AML-193 (cell line): ENCODE measurements at places on chromosomes 7 and 10.

- DNase-seq, result no peak
These were observed 192.3 kb downstream of the DNAJC1 start for GRCh38 chr10:21811245-21811585.

GRCh38 chr7:66237906-66238772 is 33.0 kb downstream of the TPST1 start:
- no peak for DNase-seq

DNA sequence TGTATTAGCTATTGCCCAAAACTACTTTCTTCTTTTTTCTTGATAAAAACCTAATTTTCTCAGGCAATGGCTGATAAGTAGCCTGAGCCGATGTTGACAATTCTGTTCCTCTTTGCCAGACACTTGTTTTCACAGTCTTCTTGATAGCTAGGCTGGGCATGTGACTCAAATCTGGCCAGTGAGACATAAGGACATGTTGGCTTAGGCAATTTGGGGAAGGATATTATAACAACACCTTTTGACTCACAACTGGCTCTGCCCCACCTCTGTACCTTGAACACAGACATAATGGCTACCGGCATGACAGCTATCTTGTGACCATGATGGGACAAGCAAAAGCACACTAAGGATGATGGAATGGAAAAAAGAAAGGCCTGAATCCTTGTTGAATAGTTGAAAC is 72.9 kb upstream of the GPR22 start:
- DNase-seq, result no peak

GRCh38 chr10:31623466-31623865 is 304.4 kb downstream of the ZEB1 start:
- DNase-seq, result no peak

- DNase-seq, result no peak
These were observed 79.5 kb downstream of the ITIH5 start for GRCh38 chr10:7587168-7587864.

DNA sequence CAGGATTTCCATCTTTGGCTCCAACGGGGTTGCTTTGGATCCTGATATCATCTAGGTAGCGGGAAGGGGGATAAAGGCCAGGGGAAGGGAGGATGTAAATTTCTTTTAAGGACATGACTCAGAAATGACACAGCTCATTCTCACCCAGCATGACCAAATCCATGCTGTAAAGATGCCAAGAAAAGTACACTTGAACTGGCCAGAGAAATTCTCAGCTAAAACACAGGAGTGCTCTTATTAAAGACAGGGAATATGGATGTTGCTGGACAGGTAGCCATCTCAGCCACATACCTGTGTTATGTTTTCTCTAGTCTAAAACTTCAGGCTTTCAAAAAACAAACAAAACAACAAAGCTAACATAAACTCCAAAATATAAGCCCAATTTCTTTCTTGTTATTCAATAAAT is 68.3 kb downstream of the NAMPT start:
- no peak for DNase-seq

- no peak for DNase-seq
These were observed 281.5 kb upstream of the PHYHIPL start for GRCh38 chr10:58894929-58895328.

GRCh38 chr7:42002654-42003053 is 234.4 kb downstream of the GLI3 start:
- no peak for DNase-seq

DNA sequence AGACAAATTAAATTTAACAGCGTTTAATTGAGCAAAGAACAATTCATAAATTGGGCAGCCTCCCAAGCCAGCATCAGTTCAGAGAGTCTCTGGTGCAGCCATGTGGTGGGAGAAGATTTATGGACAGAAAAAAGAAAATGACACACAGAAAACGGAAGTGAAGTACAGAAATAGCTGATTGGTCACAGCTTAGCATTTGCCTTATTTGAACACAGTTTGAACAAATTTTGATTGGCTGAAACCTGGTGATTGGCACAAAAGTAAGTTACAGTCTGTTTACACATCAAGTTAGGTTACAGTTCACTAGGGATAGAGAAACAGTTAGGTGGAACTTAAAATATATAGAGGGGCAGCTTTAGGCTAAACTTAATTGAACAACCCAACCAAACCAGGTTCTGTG is 720.1 kb downstream of the TYW1 start:
- no peak for DNase-seq

DNA sequence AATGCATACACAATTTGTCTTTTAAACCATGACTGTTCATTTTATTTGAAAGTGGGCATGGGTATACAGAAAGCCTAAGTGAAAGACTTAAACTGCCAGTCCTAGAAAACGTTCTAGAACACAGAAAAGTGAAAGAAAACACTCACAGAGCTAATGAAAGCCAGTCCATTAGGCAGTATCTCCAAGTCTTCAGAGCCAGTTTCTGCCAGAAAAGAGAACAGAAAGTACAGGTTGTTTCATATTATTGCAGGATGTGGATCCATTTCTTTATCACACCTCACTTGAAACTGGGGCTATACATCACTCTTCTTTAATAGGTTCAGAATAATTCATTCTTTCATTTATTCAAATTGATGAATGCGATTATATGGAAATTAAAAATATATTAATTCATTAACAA is 7.7 kb downstream of the PON1 start:
- no peak for DNase-seq

- DNase-seq, result no peak
These were observed 206.1 kb upstream of the CELF2 start for GRCh38 chr10:10811562-10811961.

- DNase-seq, result no peak
These were observed 36.1 kb downstream of the ADGRA1 start for GRCh38 chr10:133123746-133124356.

DNA sequence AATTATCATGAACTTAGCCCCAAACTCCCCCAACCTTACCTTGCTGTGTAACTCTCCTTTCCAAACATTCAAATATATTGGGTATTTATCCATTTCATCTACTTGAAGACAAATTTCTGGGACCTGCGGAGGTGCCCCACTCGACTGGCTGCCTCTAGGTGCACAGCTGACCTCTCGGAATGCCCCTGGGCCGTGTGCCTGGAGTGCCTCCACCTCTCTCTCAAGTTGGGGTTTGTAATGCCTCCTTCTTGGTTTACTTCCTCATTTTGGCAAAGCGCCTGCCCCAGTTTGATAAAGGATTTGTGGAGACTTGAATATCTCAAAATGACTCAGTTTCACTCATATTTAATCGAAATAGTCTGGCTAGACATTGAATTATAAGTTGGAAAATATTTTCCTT is 16.6 kb downstream of the ZNF777 start:
- DNase-seq, result no peak

GRCh38 chr10:15863733-15864132 is 3.4 kb upstream of the MINDY3 start:
- DNase-seq, result no peak

- DNase-seq, result no peak
These were observed 392.7 kb downstream of the CALN1 start for GRCh38 chr7:72019436-72019835.

GRCh38 chr7:142714375-142714774 is 34.9 kb upstream of the PRSS1 start:
- DNase-seq, result peak; percentile 81

GRCh38 chr7:119720541-119720940 is 552.4 kb upstream of the KCND2 start:
- no peak for DNase-seq

DNA sequence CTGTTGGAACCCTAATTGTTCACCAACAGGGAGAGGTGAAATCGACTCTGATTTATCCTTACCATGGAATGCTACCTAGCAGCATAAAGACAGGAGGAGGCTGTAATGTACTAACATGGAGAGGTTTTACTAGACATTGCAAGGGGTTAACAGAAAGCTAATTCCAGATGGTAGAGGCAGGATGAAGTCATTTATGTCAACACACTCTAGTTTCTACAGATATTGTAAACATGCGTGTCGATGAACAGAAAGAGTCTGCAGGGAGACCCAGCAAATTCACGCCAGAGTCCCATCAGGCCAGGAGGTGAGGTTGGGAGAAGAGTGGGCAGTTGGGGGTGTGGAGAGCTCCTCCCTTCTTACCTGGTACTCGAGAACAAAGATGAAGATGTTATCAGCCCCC is 7.0 kb downstream of the NPC1L1 start:
- DNase-seq, result no peak

- DNase-seq, result no peak
These were observed 58.5 kb downstream of the ELMO1 start for GRCh38 chr7:37390114-37390513.

GRCh38 chr10:116324227-116324950 is at the start of gene CCDC172:
Gene CCDC172, plus strand, starts transcription at chr10:116324448. Its CDS starts 564 bp downstream, at chr10:116325012.
- DNase-seq, result no peak

DNA sequence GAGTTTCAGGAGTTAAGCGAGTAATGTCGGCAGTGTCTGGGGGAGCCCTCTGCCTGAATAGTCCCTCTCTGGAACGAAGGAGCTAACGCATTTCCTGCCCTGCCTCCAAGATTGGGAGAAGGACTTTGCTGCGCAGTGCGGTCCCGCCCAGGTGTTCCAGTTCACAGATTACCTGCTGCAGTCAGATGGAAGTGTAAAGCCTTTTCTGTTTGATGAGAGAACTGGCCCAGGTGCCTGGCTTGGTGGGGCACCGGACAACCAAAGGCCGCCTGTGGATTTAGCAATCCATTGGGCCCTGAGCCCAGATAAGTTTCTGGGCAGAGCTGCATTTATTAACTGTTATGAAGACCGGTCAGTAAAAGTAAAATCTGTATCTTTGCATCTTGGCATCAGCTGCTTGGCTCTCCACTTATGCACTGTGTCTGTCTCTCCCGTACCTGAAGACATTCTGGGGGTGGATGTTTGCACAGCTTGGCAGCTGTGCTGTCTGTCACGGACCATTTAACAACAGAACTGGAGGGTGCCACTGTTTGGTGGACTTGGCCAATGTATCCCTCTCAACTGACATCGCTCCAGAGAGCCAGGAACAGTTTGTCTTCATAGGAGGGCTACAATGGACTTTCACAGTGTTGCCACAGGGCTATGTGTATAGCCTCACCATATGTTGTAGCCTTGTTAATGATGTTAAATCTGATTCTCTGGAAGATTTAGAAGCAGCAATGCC is 654.7 kb upstream of the ZWINT start:
- DNase-seq, result no peak

DNA sequence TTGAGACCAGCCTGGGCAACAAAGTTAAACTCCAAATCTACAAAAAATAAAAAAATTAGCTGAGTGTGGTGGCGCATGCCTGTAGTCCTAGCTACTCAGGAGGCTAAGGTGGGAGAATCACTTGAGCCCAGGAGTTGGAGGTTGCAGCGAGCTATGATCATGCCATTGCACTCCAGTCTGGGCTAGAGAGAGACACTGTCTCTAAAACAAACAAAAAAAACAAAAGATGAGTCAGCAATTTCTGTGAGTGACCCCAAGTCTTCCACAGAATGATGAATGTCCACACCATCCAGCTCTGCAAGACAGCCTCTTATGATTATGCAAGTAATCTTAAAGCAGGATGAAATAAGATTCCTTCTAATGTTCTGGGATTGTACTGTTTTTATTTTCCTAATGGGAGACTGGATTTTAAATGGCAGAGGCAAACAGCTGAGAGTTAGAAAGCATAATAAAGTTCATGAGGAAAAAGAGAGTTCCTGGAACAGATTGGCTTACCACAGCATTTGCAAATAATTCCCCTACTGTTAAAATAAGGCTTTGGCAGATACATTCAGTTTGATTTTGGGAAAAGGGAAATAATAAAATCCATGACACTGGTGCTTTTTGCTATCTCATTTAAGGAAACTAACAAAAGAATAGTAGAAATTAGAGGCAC is 18.9 kb upstream of the PRKAR2B start:
- peak; percentile 24 for DNase-seq

GRCh38 chr7:107100824-107101223 is 56.3 kb downstream of the PRKAR2B start:
- DNase-seq, result no peak

- no peak for DNase-seq
These were observed 13.9 kb downstream of the HECTD2 start for GRCh38 chr10:91424016-91424415.

DNA sequence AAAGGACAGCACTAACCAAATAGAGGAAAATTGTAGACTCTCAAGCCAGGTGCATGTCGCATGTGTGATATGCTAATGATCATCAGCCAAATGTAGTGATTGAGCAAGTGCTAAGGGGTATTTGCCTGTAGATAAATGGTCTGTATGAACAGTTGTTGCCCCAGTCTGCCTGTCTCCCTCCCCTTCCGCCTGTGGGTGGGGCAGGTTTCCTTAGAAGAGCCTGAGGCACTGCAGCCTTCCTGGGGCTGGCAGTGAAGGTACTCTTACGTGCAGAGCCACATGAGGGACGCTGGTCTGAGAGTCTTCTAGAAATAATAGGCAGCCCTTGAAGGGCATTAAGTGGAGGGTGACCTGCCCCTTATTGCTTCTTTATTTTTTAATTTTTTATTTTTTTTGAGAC is 152.1 kb downstream of the SNX10 start:
- no peak for DNase-seq

DNA sequence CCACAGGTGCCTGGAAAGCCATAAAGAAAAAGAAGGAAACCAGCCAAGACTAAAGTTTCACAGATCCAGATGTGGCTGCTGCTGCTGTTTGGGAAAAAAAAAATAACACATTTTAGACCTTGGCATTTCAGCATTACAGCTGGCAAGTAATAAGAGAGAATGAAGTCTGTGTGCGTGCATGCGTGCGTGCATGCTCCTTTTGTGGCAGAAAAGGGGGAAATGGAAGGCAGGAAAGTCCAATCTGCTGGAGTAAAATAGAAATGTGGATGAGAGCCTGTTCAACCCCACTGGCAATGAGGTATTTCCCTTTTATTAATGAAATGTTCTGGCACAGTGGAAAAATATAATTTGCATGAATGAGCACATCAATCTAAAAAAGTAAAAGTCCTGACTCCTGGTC is 137.0 kb upstream of the SEMA3A start:
- no peak for DNase-seq

- no peak for DNase-seq
These were observed 17.9 kb upstream of the MPP7 start for GRCh38 chr10:28320799-28321198.

GRCh38 chr10:128254476-128254875 is 128.3 kb upstream of the MKI67 start:
- no peak for DNase-seq

- no peak for DNase-seq
These were observed 143.1 kb downstream of the BMPER start for GRCh38 chr7:34048445-34048844.

GRCh38 chr10:117350909-117351308 is 24.3 kb downstream of the PDZD8 start:
- DNase-seq, result no peak

- DNase-seq, result no peak
These were observed 125.2 kb downstream of the CCDC3 start for GRCh38 chr10:12876266-12876665.

- DNase-seq, result no peak
These were observed 46.6 kb upstream of the A1CF start for GRCh38 chr10:50931948-50932431.

- DNase-seq, result peak; percentile 41
These were observed 19.1 kb upstream of the KLF6 start for GRCh38 chr10:3803927-3804741.

DNA sequence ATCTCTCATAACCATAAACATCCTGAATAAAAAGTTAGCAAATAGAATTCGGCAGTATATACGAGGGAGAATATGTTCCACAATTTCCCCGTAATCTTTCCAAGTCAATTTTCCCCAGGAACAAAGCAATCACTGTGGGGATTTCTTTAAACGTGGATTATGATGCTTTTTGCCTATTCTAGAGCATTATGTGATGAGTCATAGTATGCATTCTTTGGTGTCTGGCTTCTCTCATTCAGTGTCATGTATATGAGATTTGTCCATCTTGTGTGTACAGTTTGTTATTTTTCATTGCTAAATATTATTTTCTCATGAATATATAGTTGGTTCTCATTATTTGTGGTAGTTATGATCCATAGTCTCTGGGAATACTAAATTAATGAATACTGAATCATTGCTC is 9.9 kb upstream of the OR9A4 start:
- no peak for DNase-seq
